ENCODE measurements at places on chromosomes 11 and 22.

GRCh38 chr22:48629631-48630432 lies 1197.8 kb downstream of the BRD1 start:
- no peak for DNase-seq

- DNase-seq, result no peak
Observed at GRCh38 chr11:118148240-118148639, 4.4 kb downstream of the SCN4B start.

DNA sequence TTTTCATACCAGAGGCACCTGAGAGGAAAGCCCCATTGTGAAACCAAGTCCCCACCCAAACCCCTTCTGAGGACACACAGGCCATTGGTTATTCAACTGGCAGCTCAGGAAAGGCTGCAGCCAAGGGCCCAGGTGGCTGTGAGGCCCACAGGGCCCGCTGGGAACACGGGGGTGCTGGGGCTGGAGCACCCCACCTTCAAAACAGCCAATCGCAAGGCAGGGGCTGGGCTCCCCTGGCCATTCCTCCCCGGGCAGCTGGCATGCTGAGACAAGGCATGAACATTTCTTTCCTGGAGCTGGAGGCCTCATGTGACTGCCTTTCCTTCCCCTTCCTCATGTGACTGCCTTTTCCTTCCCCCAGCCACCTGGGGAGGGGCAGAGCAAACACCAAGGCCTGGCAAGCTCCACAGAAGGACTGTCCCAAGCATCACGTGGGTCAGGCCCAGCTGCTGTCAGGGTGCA lies 76.9 kb downstream of the PIWIL3 start:
- DNase-seq, result no peak

GRCh38 chr22:22460635-22461034 lies 47.9 kb downstream of the ZNF280B start:
- no peak for DNase-seq

- no peak for DNase-seq
Observed at GRCh38 chr11:110505528-110506284, 76.0 kb downstream of the FDX1 start.

DNA sequence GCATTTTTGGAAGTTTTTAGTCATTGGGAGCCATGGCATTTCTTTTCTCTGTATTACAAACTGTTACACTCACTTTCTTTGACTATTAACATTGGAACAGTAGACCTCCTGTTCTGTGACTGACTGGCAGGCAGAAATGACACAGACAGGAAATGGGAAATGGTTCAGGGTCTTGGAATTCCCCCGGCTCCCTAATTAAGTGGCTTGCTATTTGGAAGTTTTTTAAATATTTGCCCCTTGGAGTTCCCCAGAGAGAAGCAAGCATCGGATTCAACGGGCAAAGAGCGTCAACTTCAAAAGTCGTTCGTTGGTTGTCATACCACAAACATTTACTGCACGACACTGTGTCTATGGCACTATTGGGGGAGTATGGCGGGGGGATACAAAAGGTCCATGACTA lies 1.1 kb upstream of the BIRC2 start:
- DNase-seq, result peak; percentile 2

DNA sequence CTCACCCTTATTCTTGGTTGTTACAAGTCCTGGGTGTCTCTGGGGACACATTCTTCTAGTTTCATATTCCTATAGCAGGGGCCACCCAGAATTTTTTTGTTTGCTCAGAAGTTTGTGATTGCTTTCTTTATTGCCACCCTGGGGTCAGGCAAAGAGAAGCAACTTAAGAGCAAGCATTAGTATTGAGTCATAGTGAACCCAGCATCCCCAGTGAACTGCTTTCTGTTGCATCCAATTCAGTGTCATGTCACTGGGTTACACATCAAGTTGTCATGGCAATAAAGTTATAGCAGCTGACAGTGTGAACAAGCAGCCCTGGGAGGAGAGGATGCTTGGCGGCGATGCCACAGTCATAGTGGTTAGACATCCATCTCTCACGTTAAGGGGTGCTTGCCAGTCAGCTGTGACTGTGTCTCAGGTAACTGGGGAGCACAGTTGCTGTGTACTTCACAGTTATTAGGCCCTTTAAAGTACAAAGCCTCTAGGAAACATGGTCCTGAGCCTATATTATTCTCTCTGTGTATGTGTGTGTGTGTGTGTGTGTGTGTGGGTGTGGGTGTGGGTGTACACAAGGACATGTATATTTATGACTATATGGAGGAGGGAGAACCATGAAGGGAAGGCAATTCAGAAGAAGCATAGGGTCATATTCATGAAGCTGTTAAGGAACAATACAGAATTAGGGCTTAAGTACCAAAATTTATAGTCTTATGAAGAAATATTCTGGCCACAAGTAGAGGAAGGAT lies 52.5 kb downstream of the TRIM44 start:
- DNase-seq, result peak; percentile 20

DNA sequence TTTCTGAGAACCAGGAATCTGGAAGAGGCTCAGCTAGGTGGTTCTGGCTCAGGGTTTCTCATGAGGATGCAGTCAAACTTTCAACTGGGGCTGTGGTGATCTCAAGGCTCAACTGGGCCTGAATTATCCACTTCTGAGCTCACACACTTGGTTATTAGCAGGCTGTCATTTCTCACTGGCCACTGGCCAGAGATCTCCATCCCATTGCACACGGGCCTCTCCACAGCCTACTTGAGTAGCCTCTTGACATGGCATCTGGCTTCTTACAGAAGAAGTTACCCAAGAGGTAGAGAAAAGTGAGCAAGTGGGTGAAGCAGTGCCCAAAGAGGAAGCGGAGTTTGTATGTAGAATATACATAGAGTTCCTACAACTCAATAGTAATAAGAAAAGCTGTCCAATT lies 16.0 kb downstream of the CALCA start:
- no peak for DNase-seq

DNA sequence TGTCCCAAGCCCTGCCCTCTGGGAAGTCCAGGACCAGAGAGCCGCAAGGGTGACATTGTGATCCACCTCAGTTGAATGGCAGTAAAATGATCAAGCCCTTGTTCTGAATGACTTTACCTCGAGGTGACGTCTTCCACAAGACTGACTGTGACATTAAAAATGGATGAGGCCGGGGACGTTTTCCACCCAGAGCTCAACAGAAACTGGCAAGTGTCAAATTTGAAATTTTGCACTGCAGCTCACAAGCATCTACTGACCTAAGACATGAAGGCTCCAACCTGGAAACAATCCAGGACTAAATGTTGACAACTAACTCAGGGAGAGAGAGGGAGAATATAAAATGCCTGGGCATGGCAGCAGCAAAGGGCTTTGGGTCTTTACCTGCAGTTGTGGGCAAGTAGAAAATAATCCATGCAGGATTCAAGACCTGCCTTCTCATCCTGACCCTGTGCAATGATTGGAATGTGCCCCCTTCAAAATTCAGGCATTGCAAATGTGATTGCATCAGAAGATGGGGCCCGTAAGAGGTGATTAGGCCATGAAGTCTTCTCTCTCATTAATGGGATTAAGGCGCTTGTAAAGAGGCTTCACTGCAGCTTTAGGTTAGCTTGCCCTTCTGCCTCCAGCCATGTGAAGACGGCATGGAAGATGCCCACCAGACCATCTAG lies 33.6 kb upstream of the CLMP start:
- no peak for DNase-seq

DNA sequence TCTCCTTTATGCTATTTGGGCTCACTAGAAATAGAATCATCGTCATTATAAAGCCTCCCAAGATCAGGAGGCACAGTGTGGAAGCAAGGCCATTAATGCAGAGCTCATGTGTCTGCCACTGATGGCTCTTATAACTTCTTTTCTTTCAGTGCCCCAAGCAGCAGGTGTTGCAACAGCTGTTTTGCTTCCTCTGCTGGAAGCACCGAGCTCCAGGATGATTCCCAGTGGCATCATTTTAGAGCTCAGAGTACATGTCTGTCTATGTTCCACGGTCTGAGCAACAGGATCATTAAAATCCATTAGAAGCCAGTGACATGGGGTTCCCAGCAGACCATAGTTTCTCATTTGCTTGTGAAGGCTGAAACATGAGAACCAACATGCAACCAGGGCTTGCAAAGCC lies 803.0 kb upstream of the FAT3 start:
- no peak for DNase-seq

- no peak for DNase-seq
Observed at GRCh38 chr22:22358152-22358551, 113.6 kb downstream of the VPREB1 start.

DNA sequence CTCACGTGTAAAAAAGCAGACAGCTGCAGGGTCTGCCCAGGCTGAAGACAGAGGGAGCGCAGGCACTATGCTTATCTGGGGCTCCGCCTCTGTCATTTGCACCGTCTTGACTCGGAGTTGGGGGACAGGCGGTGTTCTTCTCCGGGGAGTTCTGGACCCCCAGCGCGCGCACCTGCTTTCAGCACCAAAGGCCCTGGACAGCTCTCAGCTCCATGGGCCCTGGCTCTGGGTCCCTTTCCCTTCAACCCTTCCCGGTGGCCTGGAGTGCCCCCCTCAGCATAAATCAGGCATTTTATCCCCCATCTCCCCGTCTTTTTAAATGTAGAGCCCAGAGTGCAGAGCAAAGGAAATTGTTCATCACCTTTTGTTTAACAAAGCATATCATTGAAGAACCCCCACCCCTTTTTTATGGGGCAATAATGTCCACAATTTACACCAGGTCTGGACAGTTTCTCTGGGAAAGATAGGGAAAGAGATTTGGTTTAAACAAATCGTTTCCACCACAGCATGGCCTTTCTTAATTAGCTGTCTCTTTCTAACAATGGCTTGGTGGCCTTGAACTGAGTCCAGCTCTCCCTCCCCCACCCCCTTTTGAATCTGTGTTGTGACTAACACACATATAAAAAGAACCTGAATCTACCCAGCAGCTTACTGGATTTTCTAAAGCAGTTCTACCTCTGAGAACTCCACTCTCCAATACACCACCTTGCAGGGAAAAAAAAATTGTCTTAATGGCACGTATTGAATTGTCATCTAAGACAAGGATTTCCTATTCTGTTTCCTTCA lies 1.7 kb downstream of the SEZ6L start:
- DNase-seq, result no peak

DNA sequence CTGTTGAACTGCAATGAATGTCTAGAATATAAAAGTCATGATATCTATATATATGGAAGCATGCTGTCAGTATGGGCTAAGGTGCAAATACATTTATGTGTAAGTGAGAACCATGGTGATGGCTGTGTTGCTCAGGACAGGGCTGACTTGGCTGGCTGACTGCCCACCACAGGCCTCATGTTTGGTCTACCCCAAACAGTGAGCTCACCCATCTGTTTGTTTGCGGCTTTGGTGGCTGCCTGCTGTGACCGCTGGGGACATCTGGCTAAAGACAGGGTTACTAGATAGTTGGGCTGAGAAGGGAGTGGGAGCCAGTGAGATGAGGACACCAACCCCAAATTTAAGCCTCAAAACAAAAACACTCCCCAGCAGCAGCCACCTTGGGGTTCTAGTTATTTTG lies 6.3 kb downstream of the CD44 start:
- peak; percentile 79 for DNase-seq

DNA sequence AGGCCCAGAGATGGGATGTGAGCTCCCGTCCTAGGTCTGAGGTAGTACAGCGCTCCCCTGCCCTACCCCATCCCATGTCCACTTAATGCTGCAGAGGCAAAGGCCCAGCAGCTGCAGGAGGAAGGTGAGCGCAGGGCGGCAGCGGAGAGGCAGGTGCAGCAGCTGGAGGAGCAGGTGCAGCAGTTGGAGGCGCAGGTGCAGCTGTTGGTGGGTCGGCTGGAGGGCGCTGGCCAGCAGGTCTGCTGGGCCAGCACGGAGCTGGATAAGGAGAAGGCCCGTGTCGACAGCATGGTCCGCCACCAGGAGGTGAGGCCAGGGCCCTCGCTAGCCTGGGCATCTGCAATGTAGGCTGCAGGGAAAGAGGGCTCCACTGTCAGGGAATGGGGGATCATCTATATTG lies 15.2 kb downstream of the CCDC157 start:
- DNase-seq, result no peak

- no peak for DNase-seq
Observed at GRCh38 chr11:101931692-101932091, 15.4 kb upstream of the ANGPTL5 start.
